ENCODE measurements at places on chromosomes 3 and 15.
A peak's percentile ranks its signal among the peaks of the same experiment; 100 is the strongest.

DNA sequence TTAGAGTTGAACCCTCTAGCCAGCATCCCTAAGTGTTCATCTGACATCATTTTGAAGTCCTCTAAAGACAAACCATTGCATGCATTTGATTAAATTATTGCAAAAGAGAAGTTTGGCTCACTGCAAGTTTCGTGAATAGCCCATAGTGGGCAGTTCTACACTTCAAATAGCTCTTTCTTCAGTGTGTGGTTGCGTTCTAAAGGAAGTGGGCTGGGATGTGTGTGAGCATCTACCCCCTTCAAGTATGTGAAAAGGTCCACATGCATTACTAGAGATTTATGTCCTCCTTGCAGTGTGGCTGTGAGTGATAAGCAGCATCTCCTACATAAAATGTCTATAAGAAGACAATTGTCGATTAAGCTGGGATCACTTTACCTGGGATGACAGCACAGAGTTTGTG lies 54.6 kb downstream of the SST start:
- DNase-seq: no peak

- peak; percentile 84 for DNase-seq
These were observed 9.6 kb upstream of the FLNB start for GRCh38 chr3:57998366-57999283.

DNA sequence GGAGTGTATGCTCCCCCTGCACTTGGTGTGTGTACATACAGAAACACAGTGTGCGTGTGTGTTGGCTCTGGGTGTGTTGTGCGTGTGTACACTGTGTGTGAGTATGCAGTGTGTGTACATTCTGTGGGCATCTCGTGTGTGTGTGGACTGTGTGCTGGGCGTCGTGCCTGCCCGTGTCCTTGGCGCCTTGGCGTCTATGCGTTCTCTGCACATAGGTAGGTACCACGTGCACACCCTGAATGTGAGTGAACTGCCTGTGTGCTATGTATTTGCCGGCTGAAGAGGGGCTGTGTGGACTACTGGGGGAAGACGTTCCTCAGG lies 481 bp upstream of the ECE2 start:
- DNase-seq: no peak

- DNase-seq: no peak
These were observed 37.4 kb upstream of the ITGA11 start for GRCh38 chr15:68469162-68470048.

DNA sequence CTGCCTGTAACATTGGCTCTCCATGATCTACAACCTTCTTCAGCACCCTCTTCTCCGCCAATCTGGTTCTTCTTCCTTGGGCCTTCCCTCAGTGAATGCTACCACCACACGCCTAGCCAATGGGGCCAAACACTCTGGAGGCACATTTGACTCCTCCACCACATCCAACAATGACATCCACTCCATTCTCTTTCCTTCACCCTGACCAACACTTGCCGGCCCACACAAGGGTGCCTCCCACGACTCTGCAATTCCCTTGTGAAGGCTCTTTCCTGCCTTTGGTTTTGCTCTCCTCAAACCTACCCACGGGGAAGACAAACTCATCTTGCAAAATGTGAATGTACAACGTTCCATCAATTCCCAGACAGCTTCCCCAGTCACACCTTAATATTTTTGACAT lies 263.8 kb downstream of the FOXP1 start:
- DNase-seq: no peak

DNA sequence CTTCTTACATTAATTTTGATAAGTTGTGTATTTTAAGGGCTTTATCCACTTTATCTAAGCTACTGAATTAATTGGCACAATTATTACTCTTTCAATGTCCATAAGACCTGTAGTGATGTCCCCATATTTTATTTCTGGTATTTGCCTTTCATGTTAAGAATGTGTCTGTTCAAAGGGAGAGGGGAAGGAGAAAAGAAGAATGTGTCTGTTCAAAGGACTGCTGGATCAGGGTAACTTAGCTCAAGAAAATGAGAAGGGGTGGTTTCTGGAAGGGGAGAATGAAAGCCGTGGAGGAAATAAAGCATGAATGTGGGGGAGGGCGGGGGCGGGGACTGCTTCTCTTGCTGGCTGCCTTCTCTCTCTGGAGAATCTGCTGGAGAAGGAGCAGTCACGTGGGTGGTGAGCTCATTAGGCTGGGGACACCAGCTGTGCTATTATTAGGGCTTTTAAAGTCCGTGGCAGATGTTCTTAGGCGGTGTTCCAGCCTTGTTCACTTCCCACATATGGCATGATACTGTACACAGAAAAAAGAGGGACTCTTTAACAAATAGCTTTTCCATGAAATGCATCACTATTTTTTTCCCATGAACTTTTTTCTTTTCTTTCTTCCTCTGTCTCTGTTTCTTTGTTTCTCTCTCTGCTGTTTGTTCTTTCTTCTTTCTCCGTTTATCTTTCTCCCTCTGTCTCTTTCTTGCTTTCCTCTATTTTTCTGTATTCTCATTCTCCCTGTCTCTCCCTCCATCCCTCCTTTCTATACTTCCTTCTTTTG lies 63.7 kb upstream of the ULK4 start:
- peak; percentile 91 for DNase-seq

- no peak for DNase-seq
These were observed 199.1 kb downstream of the CDIN1 start for GRCh38 chr15:36778531-36778930.

- DNase-seq: no peak
These were observed 93.3 kb upstream of the RAD18 start for GRCh38 chr3:9056581-9056980.

DNA sequence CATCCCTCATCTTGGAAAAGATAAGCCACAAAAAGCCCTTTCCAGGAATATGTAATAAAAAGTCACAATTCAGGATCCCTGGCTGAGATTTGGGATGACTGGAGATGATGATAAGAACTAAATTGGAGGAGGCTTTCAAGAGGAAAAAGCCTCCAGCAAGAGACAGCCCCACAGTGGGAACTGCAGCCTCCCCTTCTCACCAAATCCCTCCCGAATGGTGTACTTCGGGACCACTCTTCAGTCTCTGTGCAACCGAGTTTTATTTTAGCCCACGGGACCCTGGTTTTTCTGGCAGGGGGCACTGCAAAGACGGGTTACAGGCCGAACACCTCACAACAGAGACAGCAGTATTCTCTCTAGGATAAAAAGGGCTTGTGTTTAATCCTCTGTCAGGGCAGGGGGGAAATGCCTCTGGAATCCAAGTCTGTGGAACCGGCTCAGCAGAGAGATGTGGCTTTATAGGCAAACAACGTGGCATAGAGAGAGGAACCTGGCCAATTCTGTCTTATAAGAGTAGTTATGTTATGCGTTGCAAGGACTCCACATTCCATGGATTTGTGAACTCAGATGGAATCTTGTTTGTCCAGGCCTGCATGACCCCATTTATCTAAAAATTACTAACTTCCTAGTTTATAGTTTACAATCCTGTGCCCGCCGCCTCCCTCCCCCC lies 1.2 kb upstream of the LMCD1 start:
- no peak for DNase-seq

DNA sequence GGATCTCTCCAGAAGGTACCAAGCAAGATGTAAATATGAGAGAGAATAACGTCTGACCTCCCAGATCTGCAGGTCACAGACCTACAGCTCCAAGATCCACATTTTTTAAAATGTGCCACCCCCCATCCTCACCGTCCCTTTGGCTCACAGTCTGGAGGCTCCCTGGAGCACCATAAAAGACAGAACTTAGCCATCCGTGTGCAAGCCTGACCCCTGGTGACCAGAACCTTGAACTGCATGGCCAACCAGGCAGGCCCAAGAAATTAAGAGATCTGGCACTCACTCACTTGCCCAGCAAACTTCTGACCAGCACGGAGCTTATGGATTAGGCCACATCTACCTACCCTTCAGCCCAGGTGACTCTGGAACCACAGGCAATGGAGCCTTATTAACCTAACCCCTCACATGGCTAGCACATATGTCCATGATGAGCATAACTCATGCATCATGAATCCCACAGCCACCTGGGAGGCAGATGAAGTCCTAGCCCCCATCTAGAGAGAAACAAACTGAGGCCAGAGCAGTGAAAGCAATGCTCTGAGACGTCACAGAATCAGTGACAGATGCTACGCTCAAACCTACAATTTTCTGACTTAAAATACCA lies 275.3 kb downstream of the UACA start:
- peak; percentile 91 for DNase-seq

DNA sequence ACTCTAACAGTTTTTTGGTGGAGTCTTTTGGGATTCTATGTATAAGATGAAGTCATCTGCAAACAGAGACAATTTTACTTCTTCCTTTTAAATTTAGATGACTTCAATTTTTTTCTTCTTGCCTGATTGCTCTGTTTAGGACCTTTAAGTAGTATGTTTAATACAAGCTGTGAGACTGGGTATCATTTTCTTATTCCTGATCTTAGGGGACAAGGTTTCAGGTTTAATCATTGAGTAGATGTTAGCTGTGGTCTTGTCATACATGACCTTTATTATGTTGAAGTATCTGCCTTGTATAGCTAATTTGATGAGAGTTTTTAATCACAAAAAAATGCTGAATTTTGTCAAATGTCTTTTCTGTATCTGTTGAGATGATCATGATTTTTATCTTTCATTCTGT lies 20.6 kb downstream of the GRM2 start:
- no peak for DNase-seq

DNA sequence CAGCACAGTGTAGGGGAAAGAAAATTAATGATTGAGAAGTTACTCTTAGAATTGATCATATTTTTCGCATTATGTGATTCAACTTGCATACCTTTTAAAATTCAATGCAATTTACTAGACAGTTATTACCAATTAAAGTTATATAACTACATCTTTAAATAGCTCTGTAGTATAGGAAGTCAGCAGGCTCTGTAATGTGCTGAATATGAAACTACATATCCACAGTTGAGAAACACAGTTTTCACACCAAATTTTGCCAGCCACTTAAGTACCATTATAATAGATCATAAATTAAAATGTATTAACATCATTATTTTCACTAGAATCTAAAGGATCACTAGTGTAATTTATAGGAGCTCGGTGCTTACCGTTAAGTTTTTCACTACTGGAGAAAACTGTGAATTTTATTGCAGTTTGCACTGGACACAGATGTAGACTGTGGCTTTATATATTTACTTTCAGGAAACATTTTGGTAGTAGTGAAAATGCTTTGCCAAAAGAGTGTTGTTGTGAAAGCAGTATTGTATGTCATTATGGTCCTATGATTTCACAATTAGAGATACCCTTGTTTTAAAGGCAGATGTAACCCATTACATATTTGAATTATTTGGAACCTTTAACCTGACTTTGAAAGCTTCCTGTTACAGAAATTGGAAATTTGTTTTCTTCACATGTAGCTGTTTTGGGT lies 113.6 kb downstream of the PLCL2 start:
- DNase-seq: no peak

GRCh38 chr15:39167164-39168058 lies 413.5 kb upstream of the THBS1 start:
- peak; percentile 19 for DNase-seq

GRCh38 chr15:39454189-39454986 lies 126.5 kb upstream of the THBS1 start:
- peak; percentile 38 for DNase-seq

GRCh38 chr3:70539908-70540307 lies 227.5 kb upstream of the MDFIC2 start:
- peak; percentile 1 for DNase-seq

GRCh38 chr3:141894524-141895176 lies 18.2 kb downstream of the ATP1B3 start:
- DNase-seq: no peak

DNA sequence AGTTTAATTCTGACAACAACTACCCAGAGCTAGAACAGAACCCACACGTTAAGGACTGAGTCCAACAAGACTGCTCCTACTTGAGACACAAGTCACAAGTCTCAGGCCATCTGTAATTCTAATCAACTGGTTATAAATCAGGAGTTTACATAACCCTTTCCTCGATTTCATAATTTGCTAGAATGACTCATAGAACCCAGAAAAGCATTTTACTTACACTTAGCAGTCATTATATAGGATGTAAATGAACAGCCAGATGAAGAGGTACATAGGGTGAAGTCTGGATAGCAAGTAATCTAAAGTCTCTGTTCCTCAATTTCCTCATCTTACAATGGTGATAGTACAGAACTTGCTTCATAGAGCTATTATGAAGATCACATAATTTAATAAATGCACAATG lies 1018.2 kb downstream of the DIPK2A start:
- DNase-seq: peak; percentile 31

DNA sequence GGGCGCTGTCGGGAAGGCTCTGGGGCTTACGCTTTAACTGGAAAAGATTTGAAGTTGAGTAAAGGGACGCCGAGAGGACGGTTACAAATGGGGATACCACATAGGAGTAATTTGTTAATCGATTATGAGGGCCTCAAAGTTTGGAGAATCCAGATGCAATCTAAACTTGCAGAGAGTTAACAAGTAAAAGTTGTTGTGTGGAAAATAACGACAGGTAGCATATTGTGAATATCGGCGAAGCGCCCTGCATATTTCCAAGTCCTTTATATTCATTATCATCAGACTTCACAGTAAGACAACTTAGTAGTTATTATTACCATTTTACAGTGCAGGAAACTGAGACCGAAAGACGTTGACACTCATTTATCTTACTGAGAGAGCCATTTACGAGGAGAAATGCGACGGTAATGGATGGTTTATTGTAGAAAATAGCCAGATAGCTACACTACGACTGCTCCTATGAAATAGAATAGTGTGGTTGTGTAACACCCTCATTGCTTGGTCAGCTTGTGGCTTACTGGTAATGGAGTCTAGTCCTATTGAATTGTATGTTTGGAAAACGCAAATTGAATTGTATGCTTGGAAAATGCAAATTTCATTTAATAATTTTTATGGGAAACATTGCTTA lies 700 bp downstream of the MKRN2 start:
- DNase-seq: peak; percentile 64

DNA sequence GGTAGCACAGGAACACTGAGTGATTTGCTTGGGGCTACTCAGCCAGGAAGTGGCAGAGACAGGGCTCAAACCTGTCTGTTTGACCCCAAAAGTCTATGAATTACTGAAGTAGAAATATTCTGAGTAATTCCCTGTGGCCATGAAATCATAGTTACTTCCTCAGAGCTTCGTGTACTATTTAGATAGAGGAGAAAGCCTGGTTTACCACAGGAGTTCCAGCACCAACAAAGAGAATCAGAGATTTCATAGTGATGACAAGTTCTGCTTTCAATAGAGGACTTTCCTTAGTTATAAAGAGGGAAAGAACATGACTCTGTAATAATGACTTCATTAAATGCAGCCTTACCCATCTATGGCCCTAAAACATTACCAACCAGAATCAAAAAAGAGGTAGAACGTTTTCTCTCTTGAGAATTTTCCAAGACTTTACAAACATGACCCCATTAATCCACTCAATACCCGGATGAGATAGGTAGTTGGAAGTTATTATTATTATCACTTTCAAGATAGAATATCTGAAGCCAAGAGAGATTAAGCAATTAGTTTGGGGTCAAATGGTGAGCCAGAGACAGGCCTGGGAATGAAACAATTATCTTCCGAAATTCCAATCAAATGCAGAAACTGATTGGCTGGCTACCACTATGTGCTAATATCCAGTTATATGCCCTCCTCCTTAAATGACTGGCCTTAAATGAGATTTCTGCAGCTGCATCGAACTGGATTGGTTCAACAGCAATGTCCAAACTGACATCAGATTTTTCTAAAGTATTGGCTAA lies 13.6 kb upstream of the WNT5A start:
- no peak for DNase-seq
